Activated naive CD4-positive, alpha-beta T cell treated with anti-CD3 and anti-CD28 coated beads for 36 hours (primary cell): ENCODE measurements at places on chromosomes 2 and 18. TPM values are rescaled to one million over a fixed set of nuclear protein-coding genes. Genes with fewer than 3 reads are reported as not detected.

- DNase-seq, result peak; percentile 56
- H3K36me3 ChIP-seq, result peaks cover 5% of the 10 kb centered on the region
- H3K4me1 ChIP-seq, result peaks cover 11% of the 10 kb centered on the region
- peak overlapping the region; percentile 88 for H3K4me3 ChIP-seq
- H3K27me3 ChIP-seq, result no peaks in the 10 kb centered on the region
- peak overlapping the region; percentile 93 for H3K27ac ChIP-seq
Measured at GRCh38 chr2:42810971-42811811, 18.8 kb upstream of the HAAO start.

DNA sequence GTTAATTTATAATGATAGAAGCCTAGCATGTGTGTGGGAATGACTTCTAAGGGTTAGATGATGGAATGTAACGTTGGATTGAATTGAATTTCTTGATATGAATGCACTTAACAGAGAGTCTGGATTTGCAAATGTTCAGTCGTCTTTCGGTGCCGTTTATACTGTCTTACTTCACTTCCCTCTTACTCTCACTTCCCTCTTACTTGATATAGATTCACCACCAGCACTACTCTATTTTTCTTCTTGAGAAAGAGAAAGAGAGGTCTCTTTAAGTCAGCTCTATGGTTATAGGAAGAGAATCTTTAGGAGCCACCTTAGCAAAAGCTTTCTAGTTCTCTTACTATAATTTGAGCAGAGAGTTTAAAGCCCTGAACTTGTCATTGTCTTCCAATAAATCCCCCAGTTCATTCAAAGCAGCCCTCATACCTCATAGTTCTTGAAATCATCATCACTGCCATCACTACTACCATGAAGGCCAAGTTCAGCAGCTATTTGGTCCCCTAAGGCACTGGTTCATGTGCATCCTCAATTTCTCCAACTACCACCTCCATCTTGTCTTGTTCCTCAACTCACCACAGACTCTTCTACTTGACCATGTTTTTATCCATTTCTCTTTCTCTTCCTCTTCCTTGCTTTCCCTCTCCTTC, 501.7 kb upstream of the TCF4 start:
- H3K27me3 ChIP-seq, result no peaks in the 10 kb centered on the region
- no peak for DNase-seq
- no peaks in the 10 kb centered on the region for H3K36me3 ChIP-seq
- H3K27ac ChIP-seq, result no peak overlapping the region

GRCh38 chr2:168849610-168850009, 40.6 kb downstream of the SPC25 start:
- H3K27me3 ChIP-seq, result no peaks in the 10 kb centered on the region
- no peak overlapping the region for H3K4me3 ChIP-seq
- H3K27ac ChIP-seq, result no peak overlapping the region
- H3K36me3 ChIP-seq, result peaks cover 9% of the 10 kb centered on the region
- H3K4me1 ChIP-seq, result no peaks in the 10 kb centered on the region
- DNase-seq, result peak; percentile 14

DNA sequence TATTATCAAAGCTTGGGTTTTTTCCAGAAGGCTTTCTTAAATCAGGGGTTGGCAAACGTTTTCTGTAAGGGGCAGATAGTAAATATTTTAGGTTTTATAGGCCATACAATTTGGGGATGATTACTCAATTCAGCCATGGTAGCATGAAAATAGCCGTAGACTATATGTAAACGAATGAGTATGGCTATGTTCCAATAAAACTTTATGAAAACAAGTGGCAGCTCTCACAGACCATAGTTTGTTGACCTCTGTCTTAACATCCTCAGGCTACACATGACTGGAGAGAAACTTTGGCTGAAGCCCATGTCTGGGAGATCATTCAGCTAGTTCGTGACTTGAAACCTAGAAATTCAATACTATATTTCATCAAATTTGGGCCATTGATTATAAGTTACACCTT, 30.2 kb downstream of the UGP2 start:
- no peaks in the 10 kb centered on the region for H3K27me3 ChIP-seq
- DNase-seq, result no peak
- H3K27ac ChIP-seq, result no peak overlapping the region
- H3K36me3 ChIP-seq, result peaks cover 32% of the 10 kb centered on the region

- no peaks in the 10 kb centered on the region for H3K36me3 ChIP-seq
- H3K27ac ChIP-seq, result no peak overlapping the region
- no peak overlapping the region for H3K4me3 ChIP-seq
- no peaks in the 10 kb centered on the region for H3K27me3 ChIP-seq
Measured at GRCh38 chr18:52395146-52395852, 55.3 kb downstream of the DCC start.

GRCh38 chr2:47676261-47676926, 106.6 kb upstream of the MSH6 start:
- no peak overlapping the region for H3K4me3 ChIP-seq
- H3K4me1 ChIP-seq, result no peaks in the 10 kb centered on the region
- H3K36me3 ChIP-seq, result no peaks in the 10 kb centered on the region
- no peak for DNase-seq
- no peak overlapping the region for H3K27ac ChIP-seq
- H3K27me3 ChIP-seq, result no peaks in the 10 kb centered on the region

DNA sequence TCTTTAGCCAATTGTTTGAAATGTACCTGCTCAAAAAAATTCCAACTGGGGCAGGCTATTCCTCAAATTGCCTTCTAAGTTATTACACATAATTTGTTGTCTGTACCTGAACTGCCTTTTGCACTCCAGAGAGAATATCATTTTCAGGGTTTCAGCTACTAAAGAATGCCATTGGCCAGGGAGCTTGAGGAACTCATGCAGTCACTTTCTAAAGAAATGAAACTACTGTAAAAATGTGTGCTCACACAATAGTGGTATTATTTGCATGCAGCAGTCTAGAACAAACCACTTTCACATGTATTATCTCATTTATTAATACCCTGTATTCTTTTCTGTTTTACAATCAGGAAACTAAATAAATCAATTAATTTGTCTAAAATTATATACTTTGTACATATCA, 152.2 kb downstream of the PID1 start:
- no peaks in the 10 kb centered on the region for H3K27me3 ChIP-seq
- DNase-seq, result no peak

GRCh38 chr18:45839414-45840395, 14.2 kb downstream of the SIGLEC15 start:
- H3K4me1 ChIP-seq, result peaks cover 11% of the 10 kb centered on the region
- peak; percentile 49 for DNase-seq

Gene SDC1
- 0.67 TPM for total RNA-seq

DNA sequence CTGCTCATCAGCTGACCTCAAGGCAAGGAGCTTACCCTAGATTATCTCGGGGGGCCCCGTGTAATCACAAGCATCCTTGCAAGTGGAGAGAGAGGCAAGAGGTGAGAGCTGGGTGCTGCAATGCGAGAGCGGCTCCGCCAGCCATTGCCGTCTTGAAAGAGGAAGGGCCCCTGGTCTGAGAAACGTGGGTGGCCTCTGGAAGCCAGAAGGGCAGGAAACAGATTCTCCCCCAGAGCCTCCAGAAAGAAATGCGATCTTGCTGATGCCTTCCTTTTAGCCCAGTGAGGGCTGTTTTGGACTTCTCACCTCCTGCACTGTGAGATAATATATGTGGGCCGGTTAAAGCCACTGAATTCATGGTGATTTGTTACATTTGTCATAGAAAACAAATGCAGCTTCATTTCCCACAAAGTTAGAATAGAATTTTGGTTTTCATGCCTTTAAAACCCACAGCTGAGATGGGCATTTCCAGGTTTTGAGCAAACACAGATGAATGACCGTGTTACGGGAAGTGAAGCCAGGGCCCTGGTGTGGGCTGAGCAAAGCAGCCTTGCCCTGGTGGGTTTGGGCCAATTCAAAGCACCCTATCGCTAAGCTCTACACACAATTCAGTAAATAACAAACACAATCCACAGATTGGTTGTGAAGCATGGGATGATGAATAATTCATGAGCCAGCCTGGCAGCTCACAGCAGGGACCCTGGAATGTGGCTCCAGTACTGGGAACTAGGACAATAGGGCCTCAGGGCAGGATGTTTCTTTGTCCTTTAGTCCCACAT, 319.9 kb upstream of the HS6ST1 start:
- no peaks in the 10 kb centered on the region for H3K4me1 ChIP-seq
- H3K4me3 ChIP-seq, result no peak overlapping the region
- H3K36me3 ChIP-seq, result no peaks in the 10 kb centered on the region
- no peak overlapping the region for H3K27ac ChIP-seq

GRCh38 chr2:235894839-235895238, 273.3 kb downstream of the GBX2 start:
- no peaks in the 10 kb centered on the region for H3K4me1 ChIP-seq
- H3K36me3 ChIP-seq, result no peaks in the 10 kb centered on the region
- H3K27ac ChIP-seq, result no peak overlapping the region
- no peak for DNase-seq
- H3K27me3 ChIP-seq, result no peaks in the 10 kb centered on the region
- no peak overlapping the region for H3K4me3 ChIP-seq

DNA sequence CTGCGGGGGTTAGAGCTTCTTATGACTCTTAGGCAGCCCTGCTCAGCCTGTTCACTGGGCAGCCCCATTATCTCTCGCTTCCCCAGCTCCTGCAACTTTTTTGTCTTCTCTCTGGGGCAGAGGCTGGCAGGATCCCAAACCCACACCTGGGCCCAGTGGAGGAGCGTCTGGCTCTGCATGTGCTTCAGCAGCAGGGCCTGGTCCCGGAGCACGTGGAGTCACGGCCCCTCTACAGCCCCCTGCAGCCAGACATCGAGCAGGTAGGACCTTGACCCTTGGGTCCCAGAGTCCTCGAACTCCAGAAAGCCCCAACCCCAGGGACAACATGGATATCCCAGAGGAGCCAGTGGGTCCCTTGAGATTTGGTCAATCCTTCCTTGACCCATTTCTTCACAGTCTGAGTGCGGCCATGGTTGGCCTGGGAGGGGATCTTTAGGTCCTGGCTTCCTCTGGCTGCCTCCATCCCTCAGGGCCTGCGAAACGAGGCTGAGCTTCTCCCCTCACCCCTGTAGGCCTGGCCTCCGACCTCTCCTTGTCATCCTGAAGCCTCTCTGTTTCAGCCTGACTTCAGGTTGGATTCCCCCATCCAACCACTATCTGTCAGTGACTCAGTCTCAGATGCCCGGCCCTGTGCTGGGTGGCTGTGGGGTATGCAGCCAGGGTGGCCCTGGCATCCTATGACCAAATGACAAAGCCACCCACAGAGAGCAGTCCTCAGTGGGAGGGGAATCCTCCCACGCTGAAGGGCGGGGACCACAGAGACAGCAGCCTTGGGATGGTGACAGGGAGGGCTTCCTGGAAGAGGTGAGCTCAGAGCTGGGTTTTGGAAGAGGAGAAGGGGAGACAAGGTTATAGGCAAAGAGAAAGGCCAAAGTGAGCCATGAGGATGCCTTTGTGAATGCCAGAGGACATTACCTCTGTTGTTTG, 214.2 kb downstream of the DYSF start:
- H3K27ac ChIP-seq, result no peak overlapping the region
- H3K36me3 ChIP-seq, result no peaks in the 10 kb centered on the region
- peaks cover 5% of the 10 kb centered on the region for H3K27me3 ChIP-seq
- no peaks in the 10 kb centered on the region for H3K4me1 ChIP-seq

DNA sequence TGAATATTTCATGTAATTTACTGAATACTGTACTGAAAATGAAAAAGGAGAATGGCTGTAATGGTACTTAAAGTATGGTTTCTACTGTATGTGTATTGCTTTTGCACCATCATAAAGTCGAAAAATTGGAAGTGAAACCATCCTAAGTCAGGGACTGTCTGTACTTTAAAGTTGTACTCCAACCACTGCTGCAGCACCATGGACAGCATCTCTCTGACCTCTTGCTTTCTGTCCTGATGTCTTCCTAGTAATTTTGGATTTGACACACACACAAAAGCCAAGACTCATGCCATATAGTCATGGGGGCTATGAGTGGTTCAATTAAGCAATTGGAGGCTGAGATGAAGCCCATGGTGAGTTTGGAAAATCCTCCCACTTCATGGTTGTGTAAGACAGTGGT, 256.3 kb upstream of the PKDCC start:
- no peak overlapping the region for H3K27ac ChIP-seq
- no peaks in the 10 kb centered on the region for H3K36me3 ChIP-seq
- H3K27me3 ChIP-seq, result peaks cover under 1% of the 10 kb centered on the region
- no peaks in the 10 kb centered on the region for H3K4me1 ChIP-seq
- no peak overlapping the region for H3K4me3 ChIP-seq
